ENCODE measurements at places on chromosomes 3 and 15. TPM values are rescaled to one million over a fixed set of nuclear protein-coding genes. Genes with fewer than 3 reads are reported as not detected.

Gene NOX5
- 0.45 TPM for total RNA-seq

DNA sequence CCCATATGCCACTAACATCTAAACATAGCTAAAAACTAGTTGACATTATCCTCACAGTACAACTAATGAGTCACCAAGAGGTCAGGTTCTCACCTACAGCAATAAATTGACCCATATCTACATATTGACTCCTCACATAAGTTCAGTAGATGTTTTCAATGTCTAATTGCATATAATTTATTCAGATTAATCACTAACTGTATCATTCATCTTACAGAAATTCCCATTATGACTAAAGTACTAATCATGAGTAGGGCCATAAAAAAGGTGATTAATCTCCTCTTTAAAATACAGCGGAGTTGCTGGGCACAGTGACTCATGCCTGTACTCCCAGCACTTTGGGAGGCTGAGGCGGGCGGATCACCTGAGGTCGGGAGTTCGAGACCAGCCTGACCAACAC is 82.4 kb upstream of the ST3GAL6 start:
- DNase-seq: no peak

DNA sequence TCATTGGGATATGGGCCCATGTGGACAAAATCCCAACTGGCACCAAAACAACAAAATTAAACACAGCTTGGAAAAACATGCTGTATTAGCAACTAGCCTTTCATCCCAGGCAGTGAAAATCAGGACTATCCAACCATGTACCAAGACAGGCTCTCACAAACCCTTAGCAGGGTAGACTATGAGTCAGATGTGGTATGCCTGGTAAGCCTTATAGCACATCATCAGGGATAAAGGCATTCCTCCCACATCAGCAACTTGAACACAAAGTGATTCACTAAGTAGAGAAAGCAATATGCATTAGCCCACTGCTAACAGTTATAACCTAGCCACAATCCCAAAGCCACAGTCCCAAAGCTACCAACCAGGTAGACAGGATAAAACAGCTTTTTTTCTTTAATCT is 8.0 kb downstream of the CEP152 start:
- no peak for DNase-seq

GRCh38 chr3:52039426-52039825 is 16.9 kb downstream of the DUSP7 start:
- no peak for DNase-seq

- no peak for DNase-seq
Observed at GRCh38 chr3:71548705-71549384, 34.7 kb downstream of the FOXP1 start.

Gene DAPK2
- 36.9 TPM for total RNA-seq

Gene TRIM42
- not detected for total RNA-seq

Gene FSIP1
- total RNA-seq: 0.85 TPM

DNA sequence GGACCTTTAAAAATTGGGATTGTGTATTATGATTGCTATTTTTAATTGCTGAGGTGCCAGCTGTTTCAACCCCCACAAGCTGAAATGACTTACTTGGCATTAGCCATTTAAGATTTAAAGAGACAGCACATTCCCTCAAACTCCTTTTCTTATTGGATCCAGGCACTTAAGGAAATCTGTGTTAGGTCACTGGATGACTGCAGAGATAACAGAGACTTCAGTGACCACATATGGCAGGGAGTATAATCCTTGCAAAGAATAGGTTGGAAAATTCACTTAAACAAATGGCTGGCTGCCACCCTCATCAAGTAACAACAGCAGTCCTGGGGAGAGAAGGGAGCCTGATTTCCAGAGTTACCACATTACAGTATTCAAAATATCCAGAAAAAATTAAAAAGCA is 66.6 kb downstream of the SLMAP start:
- no peak for DNase-seq

DNA sequence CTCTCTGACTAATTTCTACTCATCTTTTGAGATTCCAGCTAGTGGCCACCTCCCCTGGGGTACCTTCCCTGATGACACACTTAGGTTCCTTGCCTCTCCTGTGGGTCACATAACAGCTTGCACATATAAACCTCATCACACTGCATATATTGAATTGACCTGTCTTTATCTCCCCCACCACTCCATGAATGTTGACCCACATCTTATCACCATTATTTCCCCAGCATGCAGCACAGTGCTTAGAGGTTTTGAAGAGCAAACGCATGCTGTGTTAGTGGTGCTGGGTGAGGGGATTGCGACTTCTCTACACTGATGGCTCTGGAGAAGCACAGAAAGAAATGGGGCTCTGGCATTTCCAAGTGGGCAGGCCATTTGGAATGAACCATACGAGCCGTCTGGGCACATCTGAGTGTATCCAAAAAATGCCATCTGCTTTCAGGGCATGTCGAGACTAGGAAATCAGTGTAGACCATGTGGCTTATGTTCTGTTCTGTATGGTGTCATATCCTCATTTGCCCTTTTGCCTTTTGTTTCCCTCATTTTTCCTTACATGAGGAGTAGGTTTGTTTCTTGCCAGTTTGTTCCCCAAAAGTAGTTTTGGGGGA is 333.2 kb upstream of the TRIM42 start:
- DNase-seq: no peak

- DNase-seq: no peak
Observed at GRCh38 chr3:169822540-169822939, 9.8 kb upstream of the LRRC34 start.

DNA sequence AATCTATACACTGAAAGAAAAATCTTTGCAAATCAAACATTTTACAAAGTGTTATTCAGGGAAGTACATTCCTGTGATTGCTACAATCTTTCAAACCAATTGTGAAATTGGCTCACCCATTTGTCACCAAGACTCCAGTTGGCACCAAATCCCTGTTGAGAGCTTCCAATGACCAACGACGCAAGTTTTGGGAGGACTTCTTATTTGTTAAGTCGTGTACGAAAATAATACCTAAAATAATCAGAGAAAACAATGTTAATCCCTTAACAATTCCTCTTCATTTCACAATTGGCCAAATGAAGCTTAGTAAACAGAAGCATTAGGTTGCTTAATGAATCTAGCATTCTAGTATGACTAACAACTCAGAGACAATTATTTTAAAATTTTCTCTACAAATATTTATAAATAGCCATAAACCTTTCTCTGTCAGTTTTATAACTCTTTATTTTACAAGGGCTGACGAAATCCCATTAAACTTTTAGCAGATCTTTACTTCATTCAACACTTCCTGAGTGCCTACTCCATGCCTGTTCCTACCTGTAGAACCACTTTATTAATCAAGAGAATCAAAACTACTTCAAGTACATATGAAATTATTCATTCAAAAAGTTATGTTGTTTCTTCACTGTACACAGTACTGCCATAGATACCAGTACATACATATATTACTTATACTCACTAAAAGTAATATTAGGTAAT is 24.0 kb upstream of the HGD start:
- no peak for DNase-seq

DNA sequence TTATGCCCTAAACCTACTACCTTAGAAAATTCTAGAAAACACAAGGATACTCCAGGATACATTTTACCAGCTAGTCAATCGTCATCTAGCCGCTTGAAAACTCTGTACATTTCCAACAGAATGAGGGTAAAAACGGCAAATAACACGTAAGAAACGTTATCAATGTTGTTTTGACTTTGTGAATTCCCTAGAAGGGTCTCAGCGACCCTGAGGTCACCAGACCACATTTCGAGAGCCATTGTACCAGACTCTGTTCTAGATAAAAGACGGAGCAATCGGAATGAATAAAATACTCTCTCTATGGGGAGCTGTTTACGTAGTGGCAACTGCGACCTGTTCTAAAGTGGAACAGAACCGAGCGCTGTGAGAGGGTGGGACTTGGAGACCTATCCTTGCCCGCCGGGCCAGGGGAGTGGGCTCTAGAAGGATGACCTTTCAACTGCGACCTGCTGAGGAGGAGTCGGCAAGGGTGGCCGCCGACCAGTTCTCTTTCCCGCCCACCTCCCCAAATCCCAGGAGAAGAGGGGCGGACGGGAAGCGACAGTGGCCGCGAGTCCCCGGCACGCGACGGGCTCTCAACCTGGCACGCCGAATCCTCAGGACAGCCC is 778 bp upstream of the AP4E1 start:
- no peak for DNase-seq

DNA sequence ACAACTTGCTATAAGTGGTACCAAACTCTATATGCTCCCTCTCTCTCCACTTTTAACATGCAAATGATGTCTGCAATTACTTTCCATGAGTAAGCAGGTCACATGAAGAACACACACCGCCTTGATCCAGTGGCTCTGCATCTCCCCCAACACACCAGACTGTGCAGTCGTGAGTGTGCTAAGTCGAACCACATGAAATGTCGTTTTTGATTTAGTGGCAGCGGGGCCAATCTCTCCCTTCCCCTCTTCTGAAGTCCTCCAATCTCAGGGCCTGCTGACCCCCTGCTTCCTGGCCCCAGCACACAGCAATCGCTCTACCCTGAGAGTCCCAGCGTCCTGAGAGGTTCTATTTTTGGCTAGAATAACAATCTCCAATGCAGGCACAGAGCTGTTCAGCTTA is 312.5 kb downstream of the SHQ1 start:
- DNase-seq: no peak

DNA sequence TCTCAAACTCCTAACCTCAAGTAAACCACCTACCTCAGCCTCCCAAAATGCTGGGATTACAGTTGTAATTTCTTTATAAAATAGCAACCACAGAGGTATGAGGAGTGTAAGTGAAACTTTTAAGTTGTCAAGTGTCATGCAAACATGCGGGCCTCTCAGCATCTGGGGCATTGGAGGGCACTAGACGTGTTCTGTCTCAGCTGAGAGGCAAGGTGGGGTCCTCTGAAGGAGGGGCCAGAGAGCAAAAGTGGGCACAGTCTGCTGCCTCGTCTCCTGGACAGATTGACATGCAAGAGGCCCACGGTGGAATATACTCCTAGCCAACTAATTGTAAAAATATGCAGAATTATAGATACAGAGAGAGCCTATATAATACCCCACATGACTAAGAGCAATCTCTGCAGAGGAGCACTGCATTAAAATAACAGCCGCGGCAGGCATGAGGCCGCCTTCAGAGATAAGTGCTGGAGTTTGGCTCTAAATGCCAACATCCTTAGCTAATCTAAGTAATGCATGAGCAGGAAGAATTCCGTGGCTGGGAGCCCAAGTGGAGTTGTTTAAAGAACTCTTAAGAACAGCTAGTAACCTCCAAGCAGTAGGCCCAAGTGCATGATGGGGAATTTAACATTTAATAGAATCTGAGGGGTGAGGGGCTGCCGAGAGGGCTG is 87.8 kb upstream of the RNU6-1 start:
- DNase-seq: no peak

DNA sequence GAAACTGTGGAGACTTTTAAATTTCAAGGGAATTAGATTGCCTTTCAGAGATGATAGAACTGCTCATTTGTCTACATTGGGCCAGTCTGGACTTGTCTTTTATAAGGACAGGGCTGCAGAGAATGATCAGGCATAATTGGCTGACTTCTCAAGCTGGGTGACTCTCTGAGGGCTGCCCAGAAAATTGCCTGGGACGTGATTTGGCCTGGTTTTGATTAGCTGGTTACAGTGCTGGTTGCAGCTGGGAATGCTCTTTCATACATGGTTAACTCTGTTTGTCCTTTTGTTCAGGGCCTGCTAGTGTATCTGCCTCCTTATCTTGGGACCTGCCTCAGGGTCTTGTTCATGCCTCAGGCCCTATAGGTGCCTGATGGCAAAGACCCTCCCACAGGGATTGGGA is 245.6 kb downstream of the CLSTN2 start:
- no peak for DNase-seq

GRCh38 chr3:112650482-112650881 is 9.5 kb upstream of the CCDC80 start:
- no peak for DNase-seq

Gene CEMIP
- total RNA-seq: 9.9 TPM

DNA sequence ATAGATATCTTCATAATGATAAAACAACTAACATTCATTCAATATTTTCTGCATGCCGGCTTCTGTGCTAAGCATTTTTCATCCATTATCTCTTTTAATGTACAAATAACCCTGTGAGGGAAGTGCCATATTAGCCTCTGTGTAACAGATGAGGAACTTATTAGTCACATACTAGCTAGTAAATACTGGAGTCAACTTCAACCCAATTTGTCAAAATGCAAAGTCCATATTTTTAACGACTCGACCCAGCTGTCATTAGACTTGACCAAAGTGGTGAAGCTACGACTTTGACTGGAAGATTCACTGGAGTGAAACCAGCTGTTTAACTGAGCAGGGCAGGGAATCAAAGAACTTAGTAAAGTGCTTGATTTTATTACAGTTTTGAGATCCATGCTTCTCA is 41.6 kb downstream of the PARP15 start:
- DNase-seq: no peak

DNA sequence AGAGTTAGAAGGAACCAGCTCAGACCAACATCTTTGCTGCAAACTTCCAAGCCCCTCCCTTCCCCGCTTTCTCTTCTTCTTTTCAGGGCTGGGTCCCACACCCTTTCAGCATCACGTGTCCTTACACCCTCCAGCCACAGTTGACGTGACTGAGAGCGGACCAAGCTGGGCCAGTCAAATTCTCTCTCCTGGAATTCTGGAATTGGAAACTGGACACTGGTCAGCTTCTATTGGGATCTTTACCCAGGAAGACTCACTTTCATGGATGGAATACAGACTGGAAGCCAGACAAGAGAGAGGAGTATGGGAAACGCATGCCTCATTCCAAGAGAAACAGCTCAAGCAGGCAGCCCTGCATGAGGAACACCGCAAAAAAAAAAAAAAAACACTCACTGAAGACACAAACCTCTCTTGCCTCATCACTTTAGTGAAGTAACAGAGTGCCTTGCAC is 12.4 kb upstream of the TPM1 start:
- DNase-seq: peak; percentile 74

- DNase-seq: no peak
Observed at GRCh38 chr3:189369636-189370035, 197.9 kb downstream of the TPRG1 start.

DNA sequence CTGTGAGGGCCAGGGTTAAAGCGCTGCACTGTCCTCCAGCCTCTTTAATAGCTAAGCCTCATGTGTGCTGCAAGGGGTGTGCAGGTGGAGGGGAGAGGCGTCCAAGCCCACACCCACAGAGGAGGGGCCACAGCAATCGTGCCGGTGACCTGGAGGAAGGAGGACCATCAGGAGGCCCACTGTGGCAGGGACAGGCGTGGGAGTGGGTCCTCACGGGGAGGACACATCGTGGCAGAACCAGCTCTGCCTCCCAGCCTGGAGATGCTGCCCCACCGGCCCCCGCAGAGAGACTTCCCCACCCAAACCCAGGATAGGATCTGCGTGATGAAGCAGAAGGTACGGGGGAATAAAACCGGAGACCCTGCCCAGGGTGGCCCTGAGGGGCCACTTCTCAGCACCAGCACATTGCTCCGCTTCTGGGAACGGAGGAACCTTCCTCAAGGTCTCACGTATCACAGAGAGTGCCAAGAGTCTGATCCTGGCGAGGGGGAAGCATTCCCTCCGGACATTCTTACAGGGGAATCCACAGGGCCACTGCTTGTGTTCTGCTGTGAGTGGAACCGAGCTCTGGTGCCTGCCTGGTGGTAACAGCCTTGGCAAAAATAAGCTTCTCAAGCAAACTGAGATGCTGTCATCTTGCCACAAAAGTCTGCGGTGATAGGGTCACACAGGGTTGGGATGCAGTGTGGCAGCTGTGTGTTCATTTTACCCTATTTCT is 199.8 kb downstream of the XXYLT1 start:
- DNase-seq: peak; percentile 52

Gene MESP2
- total RNA-seq: 0.45 TPM
